Suppressor macrophage (primary cell): ENCODE measurements at places on chromosomes 13 and 19.

DNA sequence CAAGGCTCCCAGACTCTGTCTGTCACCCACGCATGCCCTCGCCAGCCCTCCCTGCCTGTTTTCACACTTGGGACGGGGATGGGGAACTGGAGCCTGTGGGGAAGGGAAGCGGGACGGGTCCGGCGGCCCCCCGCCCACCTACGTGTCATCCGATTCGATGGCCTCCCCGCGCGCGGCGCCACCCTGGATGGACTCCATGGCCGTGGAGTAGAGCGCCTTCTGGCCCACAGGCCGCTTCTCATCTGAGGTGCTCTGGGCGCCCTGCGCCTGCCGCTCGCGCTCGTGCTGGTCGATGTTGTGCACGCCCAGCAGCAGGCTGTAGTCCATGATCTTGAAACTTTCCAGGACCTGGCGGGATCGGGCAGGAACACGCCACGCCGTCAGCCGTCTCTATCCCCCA lies 25.1 kb upstream of the CACTIN start:
- no peak for DNase-seq

- no peak for DNase-seq
Observed at GRCh38 chr13:43237616-43238015, 214.2 kb downstream of the DNAJC15 start.

DNA sequence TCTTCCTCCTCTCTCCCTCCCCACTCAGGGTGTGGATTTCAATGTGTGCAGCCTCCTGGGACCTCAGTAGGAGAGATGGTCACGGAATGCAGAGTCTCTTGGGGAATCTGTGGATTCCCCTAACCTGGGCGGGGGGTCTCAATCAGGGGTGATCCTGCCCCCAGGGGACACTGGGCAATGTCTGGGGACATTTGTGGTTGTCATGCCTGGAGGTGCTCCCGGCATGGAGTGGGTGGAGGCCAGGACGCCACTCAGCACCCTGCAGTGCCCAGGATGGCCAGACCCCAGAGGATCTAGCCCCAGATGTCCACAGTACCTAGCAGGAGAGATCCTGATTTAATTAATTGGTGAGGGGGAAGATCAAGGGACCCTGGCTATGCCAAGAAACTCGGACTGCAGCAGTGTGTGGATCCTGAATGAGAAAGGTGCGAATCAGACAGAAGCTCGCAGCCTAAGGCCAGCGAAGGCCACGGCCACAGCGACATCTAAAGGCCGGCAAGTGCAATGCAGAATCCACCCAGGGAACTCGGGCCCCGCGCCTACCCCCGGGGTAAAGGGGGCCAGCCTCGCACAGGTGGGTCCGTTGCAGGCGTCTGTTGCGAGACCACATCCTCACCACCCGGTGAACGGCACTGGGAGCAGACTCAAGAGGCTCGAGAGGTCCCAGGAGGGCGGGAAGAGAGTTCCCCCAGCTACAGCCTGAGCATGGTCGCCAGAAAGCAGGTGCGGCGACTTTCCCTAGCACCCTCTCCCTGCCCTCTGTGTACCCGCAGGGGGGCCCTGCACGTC lies 88.8 kb downstream of the GNG7 start:
- peak; percentile 26 for DNase-seq

DNA sequence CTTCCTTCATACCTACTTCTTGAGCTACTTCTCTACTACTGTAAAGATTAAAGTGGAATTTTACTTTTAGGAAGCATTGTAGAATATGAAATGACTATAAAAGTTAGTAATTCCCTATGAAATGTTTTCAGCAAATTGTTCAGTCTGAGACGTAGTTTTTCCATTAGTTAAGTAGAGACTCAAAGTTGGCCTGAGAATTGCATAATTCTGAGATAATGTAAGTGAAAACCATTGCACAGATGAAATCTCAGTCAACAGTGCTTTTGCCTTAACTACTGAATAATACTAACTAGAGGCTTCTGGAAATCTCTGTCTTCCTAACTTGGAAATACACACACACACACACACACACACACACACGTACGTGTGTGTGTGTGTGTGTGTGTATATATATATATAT lies 125.9 kb downstream of the FGF14 start:
- no peak for DNase-seq

DNA sequence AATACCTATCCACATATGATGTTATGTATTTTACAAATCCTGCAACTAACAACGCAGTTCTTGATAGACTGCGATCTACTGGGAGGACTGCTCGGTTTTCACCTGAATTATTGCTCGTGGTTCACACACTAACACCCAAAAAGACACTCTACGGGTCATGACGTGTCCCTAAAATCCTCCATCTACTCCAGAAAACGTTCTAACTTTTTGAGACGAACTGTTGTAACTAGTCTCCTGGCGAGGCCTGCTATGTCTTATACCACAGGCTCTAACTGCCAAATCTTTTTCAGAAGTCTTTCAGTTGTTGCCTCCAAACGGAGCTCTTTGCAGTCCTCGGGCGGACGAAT lies 108.2 kb downstream of the KCNRG start:
- no peak for DNase-seq

DNA sequence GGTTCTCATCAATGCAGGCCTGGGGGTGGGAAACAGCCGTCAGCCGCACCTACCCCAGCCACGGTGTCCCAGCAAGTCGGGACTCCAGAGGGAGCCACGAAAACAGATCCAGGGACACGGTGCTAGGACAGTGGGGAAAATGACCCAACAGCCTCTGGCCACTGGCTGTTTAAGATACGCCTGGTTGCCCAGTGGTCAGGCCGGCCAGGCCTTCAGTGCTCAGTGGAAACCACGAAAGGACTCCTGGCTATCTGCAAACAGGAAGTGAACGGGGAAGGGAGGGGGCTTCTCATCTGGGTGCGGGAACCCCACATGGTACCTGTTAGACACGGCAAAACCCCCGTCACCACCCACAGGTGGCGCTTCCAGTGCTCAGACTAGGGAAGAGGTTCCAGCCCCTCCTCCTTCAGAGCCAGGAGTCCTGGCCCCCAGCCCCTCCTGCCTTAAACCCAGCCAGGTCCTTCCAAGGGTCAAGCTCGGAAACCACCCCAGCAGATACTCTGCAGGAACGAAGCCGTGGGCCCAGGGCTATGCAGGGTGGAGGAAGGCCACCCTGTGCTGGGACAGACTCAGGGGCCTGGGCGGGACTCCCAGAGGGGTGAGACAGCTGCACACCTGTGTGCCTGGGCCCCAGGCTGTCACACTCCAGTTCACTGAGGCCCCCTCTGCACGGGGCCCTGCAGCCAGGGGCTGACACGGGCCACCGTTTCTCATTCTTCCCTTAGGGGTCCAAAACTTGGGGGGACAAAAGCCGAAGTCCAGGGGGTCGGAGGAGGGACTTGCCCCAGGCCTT lies 4.5 kb downstream of the PPP1R12C start:
- DNase-seq = no peak

- no peak for DNase-seq
Observed at GRCh38 chr19:2761309-2761677, 21.5 kb upstream of the SLC39A3 start.

DNA sequence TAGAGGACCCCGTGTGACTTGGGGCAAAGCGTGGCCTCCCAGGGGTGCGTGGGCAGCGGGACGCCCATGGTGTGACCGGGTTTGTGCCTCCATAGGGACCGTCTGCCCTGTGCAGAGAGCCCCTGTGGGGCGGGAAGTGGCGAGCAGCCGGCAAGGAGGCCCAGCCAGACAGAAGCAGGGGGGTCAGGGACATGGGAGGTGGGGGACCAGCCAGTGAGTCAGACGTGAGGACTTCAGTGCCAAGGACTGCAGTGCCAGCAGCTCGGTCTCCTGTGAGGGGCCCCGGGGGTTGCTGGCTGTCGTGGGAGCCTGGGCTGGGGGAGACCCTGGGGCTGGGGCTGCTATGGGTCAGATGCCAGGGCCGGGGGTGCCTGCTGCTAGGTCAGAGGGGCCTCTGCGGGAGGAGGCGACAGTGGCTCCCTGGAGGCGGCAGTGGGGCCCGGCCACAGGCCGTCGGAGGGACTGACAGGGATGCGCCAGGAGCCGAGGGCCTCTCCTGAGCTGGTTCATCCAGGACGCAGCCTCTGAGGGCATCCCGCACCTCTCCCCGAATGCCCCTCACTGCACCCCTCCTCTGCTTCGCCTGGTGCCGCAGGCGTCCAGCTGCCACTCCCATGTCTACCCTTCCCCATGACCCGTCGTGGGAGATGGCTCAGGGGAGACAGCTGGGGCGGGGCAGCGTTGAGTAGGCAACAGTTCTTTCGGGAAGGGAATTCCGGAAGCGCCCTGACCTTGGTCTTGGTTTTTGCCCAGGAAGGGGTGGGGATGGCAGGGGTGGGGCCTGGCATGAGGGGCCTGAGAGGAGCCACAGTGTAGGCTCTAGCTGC lies 80.0 kb downstream of the KDM4B start:
- no peak for DNase-seq

GRCh38 chr13:100039740-100040139 lies 49.2 kb upstream of the PCCA start:
- no peak for DNase-seq

GRCh38 chr13:58992478-58993042 lies 1171.2 kb downstream of the DIAPH3 start:
- no peak for DNase-seq
